ENCODE measurements at places on chromosomes 2 and 18. TPM values are rescaled to one million over a fixed set of nuclear protein-coding genes. Genes with fewer than 3 reads are reported as not detected.

DNA sequence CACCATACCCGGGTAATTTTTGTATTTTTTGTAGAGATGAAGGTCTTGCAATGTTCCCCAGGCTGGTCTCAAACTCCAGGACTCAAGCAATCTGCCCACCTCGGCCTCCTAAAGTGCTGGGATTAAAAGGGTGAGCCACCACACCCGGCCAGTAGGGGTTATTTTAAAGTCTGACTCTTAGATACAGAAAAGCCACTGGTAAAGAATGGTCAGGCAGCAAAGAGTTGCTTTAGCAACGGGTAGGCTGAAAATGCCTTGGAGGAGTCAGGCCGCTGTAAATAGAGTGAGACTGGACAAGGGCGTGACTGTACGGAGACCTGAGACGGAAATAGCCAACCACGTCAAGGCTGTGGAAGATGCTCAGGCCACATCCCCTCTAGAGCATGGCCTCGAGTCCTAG lies 54.2 kb downstream of the ACKR3 start:
- DNase-seq = no peak
- H3K27me3 ChIP-seq = peaks cover 55% of the 10 kb centered on the region
- H3K27ac ChIP-seq = no peak overlapping the region
- H3K4me3 ChIP-seq = no peak overlapping the region
- no peaks in the 10 kb centered on the region for H3K4me1 ChIP-seq

Gene ASB18
- not detected for total RNA-seq

DNA sequence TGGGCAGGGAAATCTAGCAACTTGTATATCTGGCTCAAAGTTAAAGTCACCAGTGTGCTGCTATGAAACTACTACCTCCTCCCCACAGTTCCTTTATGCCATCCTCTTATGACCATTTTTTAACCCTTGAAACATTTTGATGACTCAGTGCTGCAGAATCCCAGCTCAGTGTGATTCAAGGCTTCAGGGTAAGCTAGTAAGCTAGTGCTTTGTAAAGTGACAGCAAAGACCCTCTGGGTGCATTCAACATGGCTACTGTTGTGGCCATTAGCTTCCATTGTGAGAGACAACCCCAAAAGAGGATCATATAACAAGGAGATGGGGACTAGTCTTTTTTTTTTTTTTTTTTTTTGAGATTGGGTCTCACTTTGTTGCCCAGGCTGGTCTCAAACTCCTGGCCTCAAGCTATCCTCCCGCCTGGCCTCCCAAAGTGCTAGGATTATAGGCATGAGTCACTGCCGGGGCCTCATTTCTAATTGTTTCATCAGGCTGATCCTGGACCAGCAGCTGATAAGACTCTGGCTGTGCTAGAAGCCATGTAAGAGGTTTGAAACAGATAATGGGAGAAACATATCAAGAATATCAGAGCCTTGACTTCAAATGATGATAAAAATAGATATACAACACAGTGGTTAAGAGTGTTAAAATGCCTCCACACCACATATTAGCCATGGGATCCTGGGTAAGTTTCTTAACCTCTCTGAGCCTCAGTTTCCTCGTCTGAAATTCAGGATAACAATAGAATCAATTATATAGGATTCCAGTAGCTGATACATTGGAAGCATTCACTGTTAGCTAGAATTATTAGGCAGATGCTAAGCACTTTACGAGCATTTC lies 65.7 kb upstream of the RTN4 start:
- H3K4me3 ChIP-seq = no peak overlapping the region
- H3K27me3 ChIP-seq = peaks cover 7% of the 10 kb centered on the region
- H3K27ac ChIP-seq = no peak overlapping the region
- DNase-seq = no peak

GRCh38 chr2:104752504-104752903 lies 101.4 kb upstream of the POU3F3 start:
- no peak for DNase-seq
- no peak overlapping the region for H3K27ac ChIP-seq
- H3K27me3 ChIP-seq = peaks cover 29% of the 10 kb centered on the region
- no peaks in the 10 kb centered on the region for H3K36me3 ChIP-seq

DNA sequence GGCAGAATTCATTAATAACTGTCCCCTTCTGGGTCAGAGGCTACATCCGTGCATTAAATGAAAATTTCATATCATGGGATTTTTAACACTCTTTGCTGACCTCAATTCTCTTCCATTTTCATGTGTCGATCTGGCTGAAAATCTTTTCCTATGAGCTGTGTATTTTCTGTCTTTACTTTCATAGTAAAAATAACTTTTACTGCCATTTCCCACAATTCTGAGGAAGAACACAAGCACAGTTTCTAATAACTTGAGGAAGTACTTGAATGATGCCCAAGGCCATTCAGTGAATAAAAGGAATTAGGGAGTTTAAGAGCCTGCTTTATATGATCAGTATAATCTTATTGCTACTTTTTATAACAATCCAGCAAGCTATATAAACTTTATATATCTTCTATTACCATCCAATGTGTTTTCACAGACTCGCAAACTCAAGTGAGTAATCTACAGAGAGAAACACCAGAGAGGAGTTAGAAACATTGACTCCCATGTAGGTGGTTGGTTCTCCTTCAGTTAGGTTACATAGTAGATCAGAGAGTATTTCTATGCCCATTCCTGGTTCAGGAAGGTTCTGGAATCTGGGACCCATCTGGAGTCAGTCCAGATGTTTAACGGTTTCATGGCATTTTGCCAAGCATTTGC lies 340.0 kb downstream of the FBXO15 start:
- no peaks in the 10 kb centered on the region for H3K27me3 ChIP-seq
- H3K27ac ChIP-seq = no peak overlapping the region
- no peak overlapping the region for H3K4me3 ChIP-seq
- H3K36me3 ChIP-seq = peaks cover under 1% of the 10 kb centered on the region
- H3K4me1 ChIP-seq = peaks cover 1% of the 10 kb centered on the region
- DNase-seq = no peak

Gene CPS1
- 4.9 TPM for total RNA-seq

All from progenitor cell of endocrine pancreas (in vitro differentiated cells).